ENCODE measurements at places on chromosomes 4 and X.

DNA sequence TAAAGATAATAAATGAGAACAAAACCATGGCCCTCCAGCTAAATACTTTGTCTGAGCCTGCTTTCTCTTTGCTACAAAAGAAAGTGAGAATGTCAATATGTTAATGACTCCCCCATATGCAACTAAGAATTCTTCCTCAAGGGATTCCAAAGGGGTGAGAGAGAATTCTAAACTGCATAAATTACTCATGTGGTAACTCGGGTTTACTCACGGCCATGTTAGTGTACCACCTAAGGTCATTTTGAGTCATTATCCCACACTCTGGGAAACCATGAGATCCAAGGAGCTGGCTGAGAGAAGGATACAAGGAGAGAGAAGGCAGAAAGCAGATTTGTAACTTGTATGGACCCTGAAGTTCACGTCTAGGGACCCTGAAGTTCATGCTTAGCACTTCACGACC is 190.3 kb downstream of the DHX15 start:
- no peak for DNase-seq

GRCh38 chrX:71953946-71954345 is 43.3 kb downstream of the NHSL2 start:
- DNase-seq: no peak

DNA sequence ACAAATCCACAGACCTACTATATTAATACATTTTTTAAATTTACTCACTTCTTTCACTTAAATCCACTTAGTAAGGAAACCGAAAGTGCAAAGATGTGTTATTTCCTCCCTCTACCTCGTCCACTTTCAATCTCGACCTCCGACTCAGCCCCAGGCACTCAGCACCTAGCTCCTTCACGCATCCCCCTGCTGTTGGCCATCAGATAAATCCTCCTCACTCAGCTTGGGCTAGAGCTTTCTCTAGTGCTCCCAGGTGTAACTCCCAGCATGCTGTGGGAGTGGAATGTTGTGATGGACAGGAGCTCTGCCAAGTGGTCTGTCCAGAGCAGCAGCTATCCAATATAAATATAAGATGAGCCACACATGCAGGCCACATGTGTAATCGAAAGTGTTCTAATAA is 26.7 kb upstream of the TEC start:
- DNase-seq: no peak

DNA sequence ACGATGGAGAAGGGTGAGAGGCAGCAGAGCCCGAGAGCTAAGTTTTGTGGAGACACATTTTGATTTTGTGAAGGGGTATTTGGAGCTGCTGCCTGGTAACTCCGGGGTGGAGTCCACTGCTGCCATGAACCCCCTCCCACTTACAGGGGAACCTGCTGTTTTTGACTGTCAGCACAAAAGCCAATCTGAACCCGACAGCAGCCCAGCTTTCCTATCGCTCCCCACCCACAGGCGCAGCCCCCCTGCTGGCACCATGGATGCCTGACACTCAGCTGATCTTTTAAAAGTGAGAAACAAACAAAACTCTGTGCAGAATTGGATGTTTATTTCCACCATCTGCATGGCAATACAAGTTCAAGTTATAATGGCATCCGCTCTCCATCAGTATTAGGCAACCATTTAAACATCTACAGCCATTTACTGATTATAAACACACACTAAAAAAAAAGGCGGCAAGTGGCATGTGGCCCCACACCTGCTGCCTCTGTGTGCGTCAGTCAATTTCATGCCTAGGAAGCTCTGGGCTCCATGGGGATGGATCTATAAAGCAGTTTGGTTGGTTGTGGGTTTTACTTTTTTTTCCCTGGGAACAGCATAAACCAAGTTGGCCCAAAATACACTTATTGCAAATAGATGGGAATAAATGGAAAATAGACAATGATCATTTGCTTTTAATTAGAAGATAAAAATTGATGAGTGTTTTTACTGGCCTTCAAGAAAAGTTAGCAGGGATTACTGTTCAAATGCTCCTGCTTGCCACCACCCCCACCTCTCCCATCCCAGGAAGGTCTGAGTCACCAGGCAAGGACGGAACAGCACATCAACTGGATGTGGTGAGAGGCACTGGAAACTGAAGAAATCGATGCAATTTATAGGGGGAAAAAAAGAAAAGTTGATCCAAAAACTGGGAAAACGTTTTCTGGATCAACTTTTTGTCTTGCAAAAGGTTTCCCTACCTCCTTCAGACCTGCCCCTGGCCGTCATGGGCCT is 46.0 kb downstream of the SEPSECS start:
- no peak for DNase-seq

Data from mucosa of descending colon (tissue), 3 donors.